ENCODE measurements at places on chromosomes 6 and 20.

DNA sequence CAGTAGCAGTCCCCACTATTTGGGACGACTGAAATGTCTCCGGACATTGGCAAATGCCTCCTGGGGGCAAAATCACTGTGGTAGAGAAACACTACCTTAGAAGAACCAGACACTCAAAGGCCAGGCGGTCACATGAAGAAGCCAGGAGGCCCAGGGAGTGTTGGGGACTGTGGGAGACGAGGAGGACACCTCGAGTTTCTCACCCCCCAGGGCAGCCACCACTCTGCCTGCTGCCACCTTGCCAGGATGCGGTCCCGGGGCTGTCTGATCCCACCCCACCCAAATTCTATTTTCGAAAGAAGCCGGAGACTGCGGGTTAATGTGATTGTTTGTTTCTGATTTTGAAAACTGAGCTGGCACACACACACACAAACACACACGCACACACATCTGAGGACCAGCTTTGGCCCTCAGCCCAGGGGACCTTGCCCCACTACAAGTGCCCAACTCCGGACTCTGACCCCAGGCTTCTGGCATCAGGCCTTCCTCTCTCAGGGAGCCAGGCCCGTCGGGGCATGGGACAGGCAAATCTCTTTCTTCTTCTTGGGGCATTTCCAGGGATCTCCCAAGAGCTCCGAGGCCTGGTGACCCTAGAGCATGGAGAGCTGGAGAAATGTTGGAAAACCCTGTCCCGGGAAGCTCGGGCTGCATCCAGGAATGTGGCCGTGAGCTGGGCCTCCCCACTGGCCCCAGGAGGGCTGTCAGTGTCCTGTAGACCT lies 187.5 kb upstream of the PMEPA1 start:
- no peak for DNase-seq

DNA sequence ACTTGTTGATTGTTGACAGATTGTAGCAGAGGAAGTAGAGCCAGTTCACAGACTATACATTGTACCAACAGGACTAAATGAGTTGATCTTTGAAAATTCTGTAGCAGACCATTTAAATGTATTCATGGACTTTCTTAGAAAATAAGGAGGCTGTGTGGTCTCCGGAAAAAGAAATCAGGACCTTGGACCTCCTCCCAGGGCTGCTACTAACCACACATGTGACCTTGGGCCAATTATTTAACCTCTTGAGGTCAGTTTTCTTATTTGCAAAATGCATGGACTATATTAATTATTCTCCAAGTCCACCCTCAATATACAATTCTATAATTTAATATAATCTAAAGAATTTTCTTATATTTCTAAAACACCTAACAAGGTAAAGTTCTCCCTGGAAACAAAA lies 492.0 kb upstream of the JAG1 start:
- DNase-seq: no peak

- no peak for DNase-seq
Measured at GRCh38 chr6:35808688-35809087, 3.5 kb downstream of the LHFPL5 start.

DNA sequence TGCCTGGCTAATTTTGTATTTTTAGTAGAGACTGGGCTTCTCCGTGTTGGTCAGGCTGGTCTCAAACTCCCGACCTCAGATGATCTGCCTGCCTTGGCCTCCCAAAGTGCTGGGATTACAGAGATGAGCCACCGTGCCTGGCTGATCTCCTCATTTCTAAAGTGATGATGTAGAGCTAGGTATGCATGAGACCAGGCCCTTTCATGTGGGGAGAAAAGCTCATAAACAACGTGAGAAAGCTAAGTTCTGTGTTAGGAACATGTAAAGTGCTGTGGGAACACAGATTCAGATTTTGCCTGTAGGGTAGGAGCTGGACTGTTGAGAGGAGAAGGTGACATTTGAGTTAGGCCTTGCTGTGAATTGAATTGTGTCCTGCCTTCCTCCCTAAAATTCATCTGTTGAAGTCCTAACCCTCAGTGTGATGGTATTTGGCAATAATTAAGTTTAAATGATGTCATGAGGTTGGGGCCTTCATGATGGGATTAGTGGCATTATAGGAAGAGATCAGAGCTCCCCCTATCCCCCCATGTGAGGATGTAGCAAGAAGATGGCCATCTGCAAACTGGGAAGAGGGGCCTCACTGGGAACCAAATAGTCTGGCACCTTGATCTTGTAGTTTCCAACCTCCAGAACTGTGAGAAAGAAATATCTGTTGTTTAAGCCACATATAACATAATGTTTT lies 49.2 kb downstream of the SCAND1 start:
- no peak for DNase-seq

- DNase-seq: no peak
Measured at GRCh38 chr20:63701329-63702035, 5.0 kb downstream of the TNFRSF6B start.

- DNase-seq: peak; percentile 6
Measured at GRCh38 chr20:59782986-59783640, 150.3 kb downstream of the SYCP2 start.

DNA sequence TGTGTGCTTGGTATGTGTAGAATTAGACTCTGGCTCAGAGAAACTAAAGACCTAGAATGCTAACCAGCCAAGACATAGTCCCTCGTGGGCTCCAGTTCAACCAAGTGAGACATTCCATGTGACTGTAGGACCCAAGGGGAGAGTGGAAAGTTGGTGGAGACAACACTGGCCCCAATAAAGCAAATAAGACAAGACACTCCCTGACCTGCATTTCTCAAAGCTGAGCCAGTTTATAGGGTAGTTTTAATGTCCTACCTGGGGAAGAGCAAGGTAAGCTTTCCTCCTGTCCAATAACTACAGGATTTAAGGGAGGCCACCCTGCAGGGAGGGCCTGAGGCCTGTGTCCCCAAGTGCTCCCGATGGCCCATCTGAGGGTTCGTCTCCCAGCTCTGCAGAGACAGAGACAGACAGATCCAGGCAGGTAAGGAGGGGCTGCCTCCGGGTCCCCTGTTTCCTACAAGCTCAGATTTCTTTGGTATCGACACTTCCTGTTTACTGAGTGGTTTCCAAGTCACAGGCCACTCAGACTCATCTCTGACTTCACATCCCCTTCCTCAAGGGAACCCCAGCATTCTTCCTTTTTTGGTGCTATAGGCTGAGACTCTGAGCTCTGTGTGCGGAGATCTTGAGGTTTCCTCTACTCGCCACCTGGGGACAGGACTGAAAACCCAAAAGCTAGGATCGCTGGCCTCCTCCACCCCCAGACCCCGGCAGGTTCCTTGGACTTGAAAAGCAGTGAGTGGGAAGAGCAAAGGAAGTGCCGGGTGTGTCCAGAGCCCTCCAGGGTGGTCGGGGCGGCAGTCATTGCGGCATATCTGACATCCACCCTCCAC lies 92.4 kb downstream of the PRND start:
- peak; percentile 69 for DNase-seq

Data from CD4-positive, alpha-beta T cell treated with Interleukin-6 for 4 hours (primary cell).